ENCODE measurements at places on chromosomes 11 and 22. TPM values are rescaled to one million over a fixed set of nuclear protein-coding genes. Genes with fewer than 3 reads are reported as not detected.
A peak's percentile ranks its signal among the peaks of the same experiment; 100 is the strongest.

Gene SCUBE1
- 6.0 TPM for total RNA-seq

Gene LRP4
- total RNA-seq, result 8.4 TPM

GRCh38 chr11:129458756-129459535 lies 83.3 kb downstream of the BARX2 start:
- no peak for DNase-seq
- H3K36me3 ChIP-seq, result no peaks in the 10 kb centered on the region
- H3K4me1 ChIP-seq, result no peaks in the 10 kb centered on the region

DNA sequence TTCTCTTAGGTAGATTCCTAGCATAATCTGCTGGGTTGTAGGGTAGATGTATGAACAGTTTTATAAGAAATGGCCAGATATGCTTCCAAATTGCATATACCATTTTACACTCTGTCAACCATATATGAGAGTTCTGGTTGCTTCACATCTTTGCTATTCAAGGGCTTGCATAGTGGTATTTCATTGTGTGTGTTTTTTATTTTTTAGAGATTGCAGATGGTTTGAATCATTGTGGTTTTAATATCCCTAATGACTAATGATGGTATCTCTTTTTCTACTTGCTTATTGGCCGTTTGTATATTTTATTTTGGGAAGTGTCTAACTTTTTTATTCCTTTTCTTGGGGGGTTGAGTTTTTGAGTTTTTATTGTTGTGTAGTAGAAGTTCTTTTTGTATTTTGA lies 26.9 kb downstream of the RNF214 start:
- H3K4me3 ChIP-seq, result no peak overlapping the region
- H3K27me3 ChIP-seq, result no peaks in the 10 kb centered on the region
- no peaks in the 10 kb centered on the region for H3K4me1 ChIP-seq
- DNase-seq, result no peak

DNA sequence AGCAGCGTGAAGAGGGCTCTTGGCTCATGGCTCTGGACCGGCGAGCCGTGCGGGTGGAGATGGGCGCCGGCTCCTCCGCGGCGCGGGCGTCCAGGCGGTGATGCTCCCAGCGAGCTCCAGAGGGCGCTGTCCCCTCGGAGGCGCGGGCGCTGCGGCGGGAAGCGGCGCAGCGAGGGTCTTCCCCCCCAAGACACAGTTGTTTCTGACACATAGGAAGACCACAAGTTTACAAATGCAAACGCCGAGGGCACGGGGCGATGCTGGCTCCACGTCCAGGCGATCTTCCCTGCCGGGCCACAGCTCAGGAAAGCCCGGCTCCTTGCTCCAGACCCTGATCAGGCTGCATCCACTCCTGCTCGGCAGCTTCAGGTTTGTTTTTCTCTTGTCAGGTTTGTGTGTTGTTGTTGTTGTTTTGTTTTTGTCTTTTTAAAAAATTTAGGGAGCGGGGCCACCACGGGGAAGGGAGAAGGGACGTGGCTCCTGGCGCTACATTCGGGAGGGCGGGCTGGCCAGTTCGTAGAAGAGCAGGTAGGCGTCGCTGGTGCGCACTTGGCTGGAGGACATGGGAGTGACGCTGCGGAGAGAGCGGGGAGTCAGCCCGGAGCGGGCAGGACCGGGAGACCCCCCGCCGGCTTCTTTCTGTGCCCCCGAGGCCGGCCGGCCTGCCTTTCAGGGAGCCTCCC lies 10.0 kb upstream of the MFRP start:
- no peak overlapping the region for H3K27ac ChIP-seq
- no peaks in the 10 kb centered on the region for H3K27me3 ChIP-seq
- H3K4me3 ChIP-seq, result peak overlapping the region; percentile 82

DNA sequence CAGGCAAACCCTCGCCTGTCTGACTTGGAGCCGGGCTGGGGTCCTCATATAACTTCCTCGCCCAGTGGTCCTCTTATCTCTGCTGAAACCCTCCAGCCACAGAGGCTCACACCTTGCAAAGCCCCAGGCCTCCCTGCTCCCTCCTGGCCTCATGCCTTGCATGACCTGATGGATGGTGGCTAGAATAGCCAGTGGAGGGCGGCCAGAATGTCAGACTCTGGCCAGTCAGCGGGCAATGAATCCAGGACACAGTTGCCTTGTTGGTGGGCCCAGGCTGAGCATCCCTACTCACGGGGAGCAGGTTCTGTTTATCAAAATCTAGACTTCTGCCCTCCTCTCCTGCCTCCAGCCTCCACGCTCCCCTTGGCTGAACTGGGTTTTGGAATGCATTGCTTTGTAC lies 69.1 kb upstream of the WNT11 start:
- no peak overlapping the region for H3K27ac ChIP-seq
- no peak overlapping the region for H3K4me3 ChIP-seq
- no peaks in the 10 kb centered on the region for H3K4me1 ChIP-seq
- no peak for DNase-seq
- no peaks in the 10 kb centered on the region for H3K36me3 ChIP-seq

GRCh38 chr22:38788021-38788816 lies 5.7 kb downstream of the DNAL4 start:
- H3K4me3 ChIP-seq, result no peak overlapping the region
- no peaks in the 10 kb centered on the region for H3K27me3 ChIP-seq
- DNase-seq, result peak; percentile 28
- H3K36me3 ChIP-seq, result peaks cover 6% of the 10 kb centered on the region
- peak overlapping the region; percentile 89 for H3K27ac ChIP-seq
- H3K4me1 ChIP-seq, result peaks cover 52% of the 10 kb centered on the region

DNA sequence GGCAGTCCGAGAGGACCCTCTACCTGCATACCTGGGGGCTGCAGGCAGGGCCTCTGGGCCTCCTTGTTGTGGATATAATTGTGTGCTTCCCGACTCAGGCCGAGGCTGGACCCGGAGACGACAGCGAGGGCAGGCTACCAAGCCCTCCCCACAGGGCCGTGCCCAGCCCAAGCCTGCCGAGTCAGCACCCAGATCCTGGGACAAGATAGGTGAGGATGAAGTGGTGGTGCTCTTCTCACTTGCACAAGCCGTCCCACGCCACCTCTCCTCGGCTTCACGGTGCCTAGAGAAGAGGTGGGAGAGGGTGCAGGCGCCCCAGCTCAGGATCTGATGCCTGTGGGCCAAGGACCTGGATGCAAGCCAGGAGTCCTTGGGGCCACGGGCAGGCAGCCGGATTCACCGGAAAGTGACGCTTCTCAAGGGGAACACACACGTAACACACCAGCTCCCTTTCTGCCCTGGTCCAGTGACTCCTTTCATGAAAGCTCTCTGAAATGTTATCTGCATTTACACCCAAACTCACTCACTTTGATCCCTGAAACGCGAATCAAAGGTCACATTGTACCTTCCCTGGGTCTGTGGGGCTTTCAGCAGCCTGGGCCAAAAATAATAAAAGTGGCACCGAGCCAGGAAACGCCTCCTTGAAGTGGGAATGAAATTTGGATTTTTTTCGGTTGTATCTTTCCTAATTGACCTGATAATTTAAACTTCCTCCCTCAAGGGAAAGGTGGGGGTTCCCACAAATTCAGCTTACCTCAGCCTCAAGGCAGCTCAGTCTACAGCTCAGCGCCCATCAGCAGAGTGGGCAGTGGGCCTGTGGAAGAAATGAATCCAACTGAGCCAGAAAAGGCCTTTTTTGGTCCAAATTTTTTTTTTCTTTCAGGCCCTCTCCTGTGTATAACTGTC lies 1.1 kb upstream of the GNB1L start:
- H3K4me3 ChIP-seq, result peak overlapping the region; percentile 84
- no peaks in the 10 kb centered on the region for H3K27me3 ChIP-seq
